ENCODE measurements at places on chromosomes 16 and 17.

DNA sequence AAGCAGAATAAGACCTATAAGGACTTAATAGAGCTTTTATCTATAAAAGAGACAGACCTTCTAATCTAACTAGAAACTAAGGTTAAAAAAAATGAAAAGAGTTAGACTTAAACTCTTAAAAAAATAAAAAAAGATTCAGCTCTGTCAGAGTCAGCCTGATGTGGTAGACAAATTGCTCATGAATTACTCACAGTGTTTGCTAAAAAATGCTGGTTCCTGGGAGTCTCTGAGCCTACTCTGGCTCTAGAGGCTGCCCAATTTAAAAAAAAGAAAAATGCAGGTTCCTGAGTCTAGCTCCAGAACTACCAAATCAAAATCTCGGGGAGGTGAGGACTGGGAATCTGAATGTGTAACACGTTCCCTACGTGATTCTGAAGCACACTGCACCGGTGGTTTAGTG is 18.1 kb downstream of the SOST start:
- DNase-seq: no peak

DNA sequence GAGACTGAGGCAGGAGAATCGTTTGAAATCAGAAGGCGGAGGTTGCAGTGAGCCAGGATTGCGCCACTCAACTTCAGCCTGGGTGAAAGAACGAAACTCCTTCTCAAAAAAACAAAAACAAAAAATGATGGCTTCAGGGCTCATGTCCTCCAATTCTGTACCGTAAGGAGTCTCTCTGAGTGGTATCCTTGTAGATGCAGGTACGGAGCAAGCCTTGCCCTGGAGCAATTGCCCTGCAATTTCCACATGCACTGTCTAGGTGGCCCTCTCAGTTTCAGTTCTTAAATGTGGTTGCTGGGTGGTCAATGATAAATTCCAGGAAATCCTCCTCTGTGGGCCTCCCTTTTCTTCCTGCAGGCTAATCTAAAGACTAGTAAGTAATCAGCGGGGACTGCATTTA is 10.6 kb downstream of the TMEM238L start:
- DNase-seq: no peak

GRCh38 chr16:57747496-57747895 is 11.9 kb downstream of the KATNB1 start:
- no peak for DNase-seq

GRCh38 chr16:80319181-80319580 is 221.6 kb upstream of the DYNLRB2 start:
- no peak for DNase-seq

- no peak for DNase-seq
Measured at GRCh38 chr17:41326173-41327145, 10.9 kb upstream of the KRTAP17-1 start.

- peak; percentile 62 for DNase-seq
Measured at GRCh38 chr16:75238132-75238852, 13.1 kb downstream of the BCAR1 start.

- no peak for DNase-seq
Measured at GRCh38 chr16:72783716-72784318, 264.1 kb downstream of the ZFHX3 start.

DNA sequence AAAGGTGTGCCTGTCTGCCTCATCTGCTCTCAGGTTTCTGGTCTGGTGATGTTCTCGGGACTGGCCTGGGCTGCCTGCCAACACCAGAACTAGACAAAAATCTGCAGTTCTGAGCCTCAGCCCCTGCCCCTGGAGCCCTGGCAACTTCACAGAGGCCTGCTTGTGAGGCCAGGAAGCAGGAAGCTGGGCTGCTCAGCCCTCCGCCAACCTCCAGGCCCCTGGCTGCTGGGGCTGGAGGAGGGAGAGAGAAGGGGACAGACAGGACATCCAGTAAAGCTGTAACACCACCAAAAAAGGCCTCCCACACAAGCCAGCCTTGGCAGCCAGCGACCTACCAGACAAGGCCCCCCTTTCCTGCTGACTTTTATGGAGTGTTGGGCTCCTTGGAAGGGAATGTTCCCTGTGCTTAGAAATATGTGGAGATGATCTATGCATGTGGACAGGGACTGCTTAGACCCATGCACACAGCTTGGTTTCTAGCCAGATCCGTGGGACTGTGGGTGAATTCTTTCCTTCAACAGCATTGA is 157.6 kb downstream of the XYLT1 start:
- DNase-seq: peak; percentile 46

DNA sequence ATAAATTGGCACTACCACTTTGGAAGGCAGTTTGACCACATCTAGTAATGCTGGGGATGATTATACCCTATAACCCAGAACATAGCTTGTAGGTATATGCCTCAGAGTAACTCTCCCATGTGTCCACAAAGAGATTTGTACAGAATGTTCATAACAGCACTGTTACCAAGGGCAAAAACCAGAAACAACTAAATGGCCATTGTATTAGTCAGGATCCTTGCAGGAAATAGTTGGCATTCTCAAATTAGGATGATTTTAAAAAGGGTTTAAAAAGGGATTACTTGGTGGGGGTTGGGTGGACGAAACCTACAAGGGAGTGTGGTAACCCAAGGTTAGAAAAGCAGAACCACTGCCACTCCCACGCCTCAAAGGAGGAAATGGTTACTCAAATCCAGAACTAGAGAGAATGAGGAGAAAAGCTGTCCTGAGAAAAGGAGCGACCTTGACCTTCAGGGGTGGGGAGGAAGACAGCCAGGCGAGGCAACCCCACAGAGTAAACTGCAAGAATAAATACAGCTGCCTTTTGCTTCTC is 2.1 kb downstream of the CPPED1 start:
- DNase-seq: peak; percentile 18

DNA sequence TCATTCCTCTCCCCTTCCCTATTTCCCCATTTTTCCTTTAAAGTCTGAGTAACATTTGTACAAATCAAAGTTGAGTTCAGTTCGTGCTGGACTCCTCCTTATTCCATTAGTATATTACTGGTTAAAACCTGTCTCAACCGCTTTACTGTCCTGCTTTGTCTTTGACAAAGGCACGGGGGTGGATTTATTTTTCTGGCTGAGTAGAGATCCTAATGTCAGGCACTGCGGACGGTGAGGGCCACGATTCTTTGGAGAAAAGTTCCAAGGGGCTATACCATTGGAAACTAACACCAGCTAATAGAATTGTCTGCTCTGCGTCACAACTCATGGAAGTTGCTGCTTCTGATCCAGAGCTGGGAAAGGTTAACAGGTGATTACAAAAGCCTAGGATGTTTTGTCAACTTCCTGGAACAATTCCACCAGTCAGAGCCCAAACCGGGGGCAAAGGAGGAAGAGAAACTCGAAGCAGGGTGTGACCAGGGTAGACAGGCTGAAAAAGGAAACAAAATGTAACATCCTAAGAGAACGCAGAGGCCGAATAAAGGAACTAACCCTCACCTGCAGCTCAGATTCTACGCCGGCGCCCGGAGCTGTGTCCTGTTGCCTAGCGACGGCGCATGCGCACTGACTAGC is 12.4 kb downstream of the TAT start:
- DNase-seq: no peak

DNA sequence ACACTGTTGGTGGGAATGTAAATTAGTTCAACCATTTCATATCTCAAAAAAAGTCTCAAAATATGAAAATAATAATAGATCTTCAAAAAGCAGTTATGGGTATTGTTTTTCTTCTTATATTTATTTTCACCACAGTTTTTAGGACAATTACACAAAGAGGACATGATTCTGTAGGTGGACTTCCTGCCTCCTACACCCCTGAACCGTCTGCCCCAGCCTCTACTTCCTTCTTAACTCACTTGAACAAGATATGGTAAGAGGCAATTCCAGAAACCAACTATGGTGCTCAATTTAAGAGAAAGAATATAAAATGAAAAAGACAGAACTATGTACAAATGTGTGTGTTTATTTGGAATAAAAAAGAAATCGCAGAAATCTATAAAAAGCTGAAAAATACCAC is 74.1 kb upstream of the MON1B start:
- no peak for DNase-seq

- peak; percentile 44 for DNase-seq
Measured at GRCh38 chr16:1188432-1189189, 35.7 kb downstream of the CACNA1H start.

DNA sequence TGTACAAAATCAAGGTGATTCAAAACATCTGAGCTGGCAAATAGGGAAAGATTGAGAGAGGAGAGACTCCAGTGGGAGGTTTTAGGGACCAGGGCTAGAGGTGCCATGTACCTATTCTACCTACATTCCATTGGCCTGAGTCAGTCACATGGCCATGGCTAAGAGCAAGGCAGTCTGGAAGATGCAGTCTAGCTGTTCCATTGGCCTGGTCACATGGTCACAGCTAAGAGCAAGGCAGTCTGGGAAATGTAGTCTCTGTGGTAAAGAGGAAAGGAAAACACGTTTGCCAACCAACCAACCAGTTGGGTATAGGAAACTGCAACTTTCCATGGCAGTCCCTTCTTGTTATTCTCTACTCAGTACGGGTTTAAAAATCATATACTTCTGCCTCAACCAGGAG is 369.1 kb downstream of the XYLT1 start:
- DNase-seq: no peak

DNA sequence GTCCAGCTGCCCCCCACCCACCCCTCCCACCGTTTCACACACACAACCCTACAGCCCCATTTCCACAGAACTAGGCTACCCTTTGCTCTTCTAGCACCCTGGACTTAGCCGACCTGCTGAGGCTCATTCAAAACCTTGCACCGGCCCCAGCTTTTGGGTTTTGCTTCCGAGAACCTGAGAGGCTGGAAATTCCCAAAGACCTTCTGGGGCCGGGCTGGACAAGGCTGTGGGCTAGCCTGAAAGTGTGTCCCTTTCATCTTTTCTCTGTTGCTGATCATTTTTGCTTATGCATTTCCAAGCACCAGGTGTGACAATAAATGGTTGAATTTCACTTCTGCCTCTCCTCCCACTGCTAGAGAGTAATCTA is 139.0 kb downstream of the DNAH9 start:
- no peak for DNase-seq

GRCh38 chr16:734208-734980 is 6.4 kb downstream of the CIAO3 start:
- no peak for DNase-seq

DNA sequence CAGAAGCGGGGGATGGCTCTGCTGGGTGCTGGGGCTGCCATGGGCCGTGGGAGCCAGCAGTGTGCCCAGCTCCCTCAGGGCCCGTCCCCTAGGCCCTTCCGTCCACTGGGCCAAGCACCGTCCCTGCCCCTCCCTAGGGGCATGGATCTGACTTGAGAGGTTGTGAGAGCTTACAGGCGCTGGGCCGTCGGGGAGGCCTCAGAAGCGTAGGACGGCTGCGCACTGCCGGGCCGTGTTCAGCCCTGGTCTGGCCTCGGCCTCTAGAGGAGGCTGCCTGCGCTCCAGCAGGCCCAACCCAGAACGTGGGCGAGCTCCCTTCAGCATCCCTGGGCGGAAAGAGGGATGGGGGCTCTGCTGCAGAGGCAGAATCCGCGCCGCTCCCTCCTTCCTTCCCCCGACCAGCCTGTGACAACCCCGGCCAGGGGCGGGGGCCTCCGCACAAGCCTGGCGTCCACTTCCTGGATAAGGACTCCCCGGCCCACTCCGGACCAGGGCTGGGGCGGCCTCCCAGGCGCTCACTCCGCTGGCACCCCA is 685 bp upstream of the MPG start:
- peak; percentile 54 for DNase-seq

Data from transverse colon (tissue), 4 donors.